ENCODE measurements at places on chromosomes 3 and 15.

DNA sequence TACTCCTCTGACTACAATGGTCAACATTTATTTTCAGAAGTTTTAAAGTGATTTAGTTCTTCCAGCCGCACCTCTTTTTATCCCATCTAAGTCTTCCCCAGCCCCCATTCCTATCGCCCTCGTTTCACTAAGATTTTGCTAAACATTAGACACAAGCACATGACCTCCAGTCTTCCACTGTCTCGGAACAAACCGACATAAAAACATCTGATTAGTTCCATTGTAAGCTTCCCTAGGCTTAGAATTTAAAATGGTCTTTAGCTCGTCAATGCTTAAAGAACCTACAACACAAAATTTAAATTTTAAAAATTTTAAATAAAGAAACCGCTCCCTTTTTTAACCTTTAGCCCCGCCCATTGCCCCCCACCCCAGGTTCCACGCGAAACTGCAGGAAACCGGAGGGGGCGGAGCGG, 284 bp upstream of the TSC22D2 start:
- no peak for DNase-seq

DNA sequence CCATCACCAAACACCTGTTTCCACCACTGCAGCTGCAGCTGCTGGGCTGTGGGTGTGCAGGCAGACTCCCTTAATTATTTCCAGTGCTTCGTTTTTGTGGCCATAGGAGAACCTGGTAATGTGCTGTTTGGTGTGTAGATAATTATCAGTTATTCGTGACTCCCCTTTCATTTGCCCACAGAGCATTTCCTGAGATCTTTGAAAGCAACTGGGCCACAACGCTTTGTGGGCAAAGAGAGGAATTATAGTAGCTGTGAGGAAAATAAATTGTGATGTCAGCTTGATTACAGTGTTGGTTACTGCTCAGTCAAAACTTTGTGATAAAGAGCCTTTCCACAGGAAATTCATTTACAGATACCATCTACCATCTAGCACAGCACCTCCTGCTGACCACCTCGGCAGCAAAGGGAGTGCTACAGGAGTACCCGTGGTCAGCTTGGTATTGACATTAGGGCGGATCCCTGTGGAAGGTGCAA, 193.3 kb upstream of the SLCO3A1 start:
- no peak for DNase-seq

DNA sequence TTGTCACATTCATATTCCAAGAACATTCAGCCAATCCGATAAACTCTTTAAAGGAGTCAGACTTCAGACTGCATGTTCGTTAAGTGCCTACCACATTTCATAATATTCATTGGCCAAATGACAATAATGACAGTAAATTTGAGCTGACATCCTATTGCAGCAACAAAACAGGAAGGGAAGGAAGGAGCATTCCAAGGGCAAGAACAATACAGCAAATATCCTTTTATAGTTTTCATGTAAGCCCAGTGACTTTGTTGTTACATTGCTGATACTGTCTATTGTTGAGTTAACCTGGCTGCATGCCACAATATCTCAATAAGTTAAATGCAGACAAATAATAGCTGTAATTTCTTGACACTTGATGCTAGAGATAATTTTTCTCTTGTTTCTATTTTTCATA, 16.4 kb upstream of the CBLB start:
- no peak for DNase-seq

- no peak for DNase-seq
These were observed 23.0 kb downstream of the IGF1R start for GRCh38 chr15:98671060-98672008.

DNA sequence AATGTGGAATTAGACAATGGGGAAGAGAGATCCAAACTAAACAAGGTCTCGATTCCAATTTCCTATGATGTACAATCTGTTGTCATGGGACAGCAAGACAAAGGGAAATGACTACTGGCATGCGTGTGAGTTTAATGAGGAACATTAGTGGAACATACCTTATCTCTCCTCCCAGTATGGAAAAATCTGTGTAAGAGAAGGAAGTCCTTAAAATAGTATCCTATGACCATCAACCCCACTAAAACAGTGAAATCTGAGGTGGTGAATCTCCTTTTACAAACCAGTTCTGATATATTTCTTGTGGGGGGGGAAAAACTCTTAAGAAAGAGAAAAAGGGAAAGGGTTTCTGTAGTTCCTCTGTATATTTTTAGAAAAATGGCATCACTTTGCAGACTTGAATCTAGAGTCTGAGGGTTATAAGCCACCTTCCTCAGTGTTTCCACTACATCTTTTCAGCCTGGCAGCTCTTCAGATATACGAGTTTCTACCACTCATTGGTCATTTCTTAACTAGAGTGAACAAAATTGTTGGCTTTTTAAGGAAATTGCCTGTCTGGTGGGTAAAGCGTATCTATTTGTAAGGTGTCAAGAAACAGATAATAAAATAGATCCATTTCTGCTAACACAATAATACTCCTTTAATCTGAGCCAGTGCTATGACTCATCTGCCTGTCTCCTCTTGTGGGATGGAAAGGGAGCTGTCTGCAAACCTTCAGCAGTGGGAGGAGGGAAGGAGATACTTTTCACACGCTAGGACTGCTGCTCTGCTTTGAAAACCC, 3.0 kb upstream of the TNFAIP8L3 start:
- no peak for DNase-seq

DNA sequence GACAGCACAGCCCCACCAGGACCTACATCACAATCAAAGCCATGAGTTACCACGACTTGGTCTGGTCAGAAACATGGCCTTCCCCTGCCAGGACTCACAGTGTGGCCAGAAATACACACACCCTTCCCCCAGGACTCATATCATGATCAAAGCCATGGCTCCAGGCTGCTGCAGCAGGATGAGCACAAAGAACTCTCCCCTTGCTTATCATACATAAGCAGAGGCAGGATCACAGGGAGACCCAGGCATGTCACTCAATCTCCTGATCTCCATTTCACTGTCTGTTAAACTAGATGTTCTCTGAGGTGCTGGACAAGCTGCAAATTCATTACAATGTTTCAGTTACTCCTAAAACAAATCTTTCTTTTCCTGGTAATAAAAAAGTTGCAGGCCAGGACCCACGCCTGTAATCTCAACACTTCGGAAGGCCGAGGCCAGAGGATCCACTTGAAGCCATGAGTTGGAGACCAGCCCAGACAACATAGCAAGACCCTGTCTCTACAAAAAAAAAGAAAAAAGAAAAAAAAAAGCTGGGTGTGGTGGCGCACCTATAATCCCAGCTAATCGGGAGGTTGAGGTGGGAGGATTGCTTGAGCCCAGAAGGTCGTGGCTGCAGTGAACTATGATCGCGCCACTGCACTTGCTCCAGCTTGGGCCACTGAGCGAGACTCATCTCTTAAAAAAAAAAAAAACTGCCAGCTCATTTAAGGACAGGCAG, 1.2 kb downstream of the PFKFB4 start:
- DNase-seq: no peak

- no peak for DNase-seq
These were observed 8.7 kb downstream of the PCSK6 start for GRCh38 chr15:101480613-101481380.

GRCh38 chr3:55491296-55491816, 4.2 kb upstream of the WNT5A start:
- DNase-seq: no peak

GRCh38 chr3:173354124-173354523, 43.4 kb upstream of the NLGN1 start:
- DNase-seq: no peak

DNA sequence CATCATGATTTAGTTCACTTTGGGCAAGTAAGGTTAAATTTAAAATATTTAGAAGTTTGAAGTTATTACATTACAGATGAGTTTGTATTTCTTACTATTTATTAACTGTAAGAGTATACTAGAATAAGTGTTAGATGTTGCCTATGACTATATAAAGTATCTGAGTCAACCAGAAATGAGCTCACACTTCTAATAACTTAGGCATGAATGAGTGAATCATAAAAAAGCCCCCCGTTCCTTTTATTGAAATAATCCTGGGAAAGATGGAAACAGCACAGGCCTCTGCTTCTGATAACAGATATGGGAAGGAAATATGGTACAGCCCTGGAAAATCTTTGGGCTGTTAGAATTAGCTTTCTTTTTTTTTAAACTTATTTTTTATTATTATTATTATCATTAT, 66.6 kb upstream of the TGFBR2 start:
- DNase-seq: no peak

GRCh38 chr15:52243286-52243685, 52.1 kb upstream of the GNB5 start:
- no peak for DNase-seq

- DNase-seq: no peak
These were observed 583.8 kb upstream of the ZNF717 start for GRCh38 chr3:76369170-76369569.

- peak; percentile 20 for DNase-seq
These were observed 818 bp downstream of the SLC4A7 start for GRCh38 chr3:27483117-27484014.

- no peak for DNase-seq
These were observed 175.6 kb downstream of the GHSR start for GRCh38 chr3:172272698-172273097.

- DNase-seq: peak; percentile 22
These were observed 6.5 kb downstream of the CSRNP1 start for GRCh38 chr3:39146611-39147591.

DNA sequence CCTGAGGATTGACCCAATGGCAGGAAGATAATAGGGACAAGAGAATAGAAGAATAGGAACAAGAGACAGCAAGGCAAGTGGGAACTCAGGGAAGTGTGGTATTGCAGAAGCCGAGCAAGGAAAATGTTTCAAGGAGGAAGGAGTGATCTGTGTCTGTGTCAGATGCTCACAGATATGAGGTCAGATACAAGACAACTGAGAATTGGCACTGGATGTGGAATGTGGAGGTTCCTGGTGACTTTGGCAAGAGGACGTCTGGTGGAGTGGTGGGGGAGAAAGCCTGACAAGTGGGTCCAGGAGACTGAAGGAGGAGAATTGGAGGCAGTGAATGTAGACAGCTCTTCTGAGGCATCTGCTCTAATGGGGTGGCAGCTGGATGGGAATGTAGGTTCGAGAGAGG, 24.1 kb downstream of the GYG1 start:
- DNase-seq: no peak

DNA sequence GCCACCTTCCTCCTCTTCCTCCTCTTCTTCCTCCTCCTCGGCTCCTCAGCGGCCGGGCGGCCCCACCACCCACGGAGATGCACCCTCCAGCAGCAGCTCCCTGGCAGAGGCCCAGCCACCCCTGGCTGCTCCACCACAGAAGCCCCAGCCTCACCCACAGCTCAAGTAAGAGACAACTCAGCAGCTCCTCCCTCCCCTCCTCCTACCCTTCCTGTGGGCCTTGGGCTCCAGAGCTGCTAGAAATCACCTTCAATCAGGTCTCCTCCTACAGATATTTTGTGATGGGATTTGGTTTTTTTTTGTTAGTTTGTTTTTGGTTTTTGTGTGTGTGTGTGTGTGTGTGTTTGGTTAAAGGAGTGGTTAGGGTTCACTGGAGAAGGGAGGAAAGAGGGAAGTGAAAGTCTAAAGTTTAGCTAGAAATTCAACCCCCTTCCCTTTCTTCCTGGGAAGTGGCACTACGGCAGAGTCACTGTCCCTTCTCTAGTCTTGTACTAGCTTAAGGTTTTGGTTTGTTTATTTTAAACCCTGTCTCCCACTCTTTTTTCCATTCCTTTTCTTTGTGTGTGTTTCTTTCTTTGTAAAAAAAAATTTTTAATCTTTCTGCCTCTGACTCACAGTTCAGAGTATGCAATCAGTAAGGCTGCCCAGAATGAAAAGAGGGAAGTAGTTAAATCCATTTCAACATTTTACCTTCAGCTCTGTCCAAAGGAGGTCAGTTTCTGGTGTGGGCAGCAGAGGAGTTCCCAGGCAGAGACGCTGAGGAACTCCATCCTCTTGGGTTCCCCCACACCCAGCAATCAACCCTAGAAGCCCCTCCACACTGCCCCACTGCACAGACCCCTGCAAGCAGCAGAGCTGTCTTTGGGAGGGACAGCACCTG, 29.0 kb upstream of the TIMP4 start:
- no peak for DNase-seq

- DNase-seq: no peak
These were observed 392.5 kb upstream of the RARB start for GRCh38 chr3:25035526-25035925.

DNA sequence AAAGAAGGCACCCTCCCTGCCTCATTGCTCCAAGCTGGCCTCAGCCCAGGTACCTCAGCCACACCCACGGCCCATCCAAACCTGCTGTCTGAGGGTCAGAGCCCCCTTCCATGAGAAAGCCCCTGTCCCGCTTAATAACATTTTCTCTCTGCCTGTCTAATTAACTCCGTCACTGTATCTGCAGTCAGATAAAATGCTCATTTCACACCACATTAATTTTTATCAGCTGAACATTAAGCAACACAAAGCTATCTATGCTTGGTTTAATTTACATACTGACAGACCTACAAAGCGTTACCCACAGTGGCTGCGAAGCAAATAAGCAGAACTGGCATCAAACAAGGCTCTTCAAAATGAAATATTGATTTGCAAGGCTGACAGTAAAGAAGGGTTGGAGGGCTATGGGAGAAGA, 309.8 kb upstream of the ICE2 start:
- no peak for DNase-seq

DNA sequence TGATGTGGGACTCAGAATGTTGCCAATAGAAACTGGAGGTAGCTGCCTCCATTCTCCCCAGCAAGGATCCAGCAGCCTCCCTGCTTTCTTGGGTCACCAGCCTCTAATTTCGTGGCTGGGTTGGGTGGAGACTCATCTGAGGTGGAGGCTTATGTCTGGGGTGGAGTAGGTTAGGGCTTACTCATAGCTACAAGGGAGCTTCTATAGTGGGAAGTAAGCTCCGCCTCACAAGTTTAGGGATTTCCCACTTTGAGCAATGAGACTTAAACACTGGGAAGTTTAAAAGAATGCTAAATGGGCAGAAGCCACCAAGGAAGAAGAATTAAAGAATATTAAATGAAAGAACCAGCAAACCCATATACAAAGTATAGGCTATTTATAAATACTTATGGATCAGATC, 63.8 kb downstream of the GJD2 start:
- no peak for DNase-seq

DNA sequence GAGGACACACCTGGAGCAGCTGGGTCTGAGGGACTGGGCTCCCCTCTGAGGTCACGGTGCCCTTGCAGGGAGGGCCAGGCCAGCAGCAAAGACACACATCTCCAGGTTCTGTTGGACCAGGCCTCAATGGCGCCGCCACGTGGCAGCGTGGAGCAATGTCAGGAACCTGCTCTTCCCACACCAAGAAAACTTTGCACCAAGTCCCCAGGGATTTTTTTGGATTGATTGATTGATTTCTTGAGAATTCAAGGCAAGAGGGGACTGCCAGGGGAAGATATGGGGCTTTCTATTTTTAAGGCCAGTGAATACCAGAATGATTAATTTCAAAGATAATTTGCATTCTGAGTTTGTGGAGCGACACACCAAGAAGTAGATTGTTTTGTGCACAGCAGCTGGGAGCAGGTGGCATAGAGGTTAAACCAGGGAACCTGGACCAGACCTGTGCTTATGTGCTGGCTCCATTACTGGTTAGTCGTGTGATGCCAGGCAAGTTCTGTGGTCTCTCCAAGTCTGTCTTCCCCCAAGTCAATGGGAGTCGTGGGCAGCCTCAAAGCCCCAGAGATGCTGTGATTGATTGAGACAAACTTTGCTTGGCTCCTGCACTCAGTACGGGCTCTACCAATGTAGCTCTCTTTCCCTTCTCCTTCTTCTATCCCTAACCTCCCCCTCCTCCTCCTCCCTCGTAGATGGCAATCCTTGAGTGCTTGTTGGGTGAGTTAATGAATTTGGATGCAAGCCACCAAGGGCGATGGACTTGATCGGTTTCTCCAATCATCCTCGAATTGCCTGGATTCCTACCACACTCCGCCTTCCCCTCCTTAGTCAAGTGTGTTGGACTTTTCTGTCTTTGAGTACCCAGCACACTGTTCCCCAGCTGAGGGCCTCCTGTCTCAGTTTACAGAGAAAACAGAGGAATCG, 96.2 kb upstream of the TRPM1 start:
- DNase-seq: peak; percentile 12
